Activated naive CD4-positive, alpha-beta T cell (primary cell): ENCODE measurements at places on chromosomes 7 and 10.
A peak's percentile ranks its signal among the peaks of the same experiment; 100 is the strongest.

DNA sequence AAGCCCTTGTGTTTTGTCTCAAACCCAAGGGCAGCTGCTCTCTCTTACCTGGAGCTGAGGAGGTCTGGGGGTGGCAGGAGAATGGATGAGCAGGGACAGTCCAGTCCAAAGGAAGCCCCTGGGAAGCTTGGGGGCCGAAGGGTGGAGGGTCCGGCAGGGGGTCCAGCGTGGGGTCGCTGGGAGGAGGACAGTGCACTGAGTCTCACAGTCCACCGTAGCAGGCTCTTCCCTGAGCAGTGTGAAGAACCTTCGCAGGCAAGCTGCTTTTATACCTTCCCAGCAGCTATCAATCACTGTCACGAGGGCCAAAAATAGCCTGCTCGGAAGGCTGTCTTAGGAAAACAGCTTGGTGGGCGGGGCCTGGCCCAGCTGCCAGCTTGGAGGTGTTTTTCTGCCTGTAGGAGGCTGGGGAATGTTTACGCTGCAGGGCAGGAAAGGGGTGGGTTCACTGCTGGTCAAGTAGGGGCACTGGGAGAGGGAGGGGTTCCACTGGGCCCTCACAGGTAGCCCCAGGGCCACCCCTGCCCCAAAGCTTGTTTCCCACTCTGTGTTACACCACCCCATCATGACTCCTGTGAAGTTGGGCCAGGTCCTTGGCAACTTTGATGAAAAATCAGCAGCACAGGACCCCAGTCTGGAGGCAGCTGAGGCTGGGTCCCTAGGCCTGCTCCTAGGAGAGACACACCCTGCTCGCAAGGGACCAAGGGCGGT lies at the start of gene DEPP1:
DEPP1 (minus strand) TSS at position 240 of the 711 bp plus-strand sequence. CDS start 779 bp downstream, outside the sequence.
- DNase-seq, result no peak

GRCh38 chr10:129901389-129902006 lies 62.6 kb downstream of the EBF3 start:
- DNase-seq, result no peak

GRCh38 chr7:149624006-149624405 lies 126.4 kb upstream of the ZNF746 start:
- DNase-seq, result peak; percentile 29

GRCh38 chr10:65838811-65839210 lies 1087.0 kb upstream of the LRRTM3 start:
- no peak for DNase-seq

DNA sequence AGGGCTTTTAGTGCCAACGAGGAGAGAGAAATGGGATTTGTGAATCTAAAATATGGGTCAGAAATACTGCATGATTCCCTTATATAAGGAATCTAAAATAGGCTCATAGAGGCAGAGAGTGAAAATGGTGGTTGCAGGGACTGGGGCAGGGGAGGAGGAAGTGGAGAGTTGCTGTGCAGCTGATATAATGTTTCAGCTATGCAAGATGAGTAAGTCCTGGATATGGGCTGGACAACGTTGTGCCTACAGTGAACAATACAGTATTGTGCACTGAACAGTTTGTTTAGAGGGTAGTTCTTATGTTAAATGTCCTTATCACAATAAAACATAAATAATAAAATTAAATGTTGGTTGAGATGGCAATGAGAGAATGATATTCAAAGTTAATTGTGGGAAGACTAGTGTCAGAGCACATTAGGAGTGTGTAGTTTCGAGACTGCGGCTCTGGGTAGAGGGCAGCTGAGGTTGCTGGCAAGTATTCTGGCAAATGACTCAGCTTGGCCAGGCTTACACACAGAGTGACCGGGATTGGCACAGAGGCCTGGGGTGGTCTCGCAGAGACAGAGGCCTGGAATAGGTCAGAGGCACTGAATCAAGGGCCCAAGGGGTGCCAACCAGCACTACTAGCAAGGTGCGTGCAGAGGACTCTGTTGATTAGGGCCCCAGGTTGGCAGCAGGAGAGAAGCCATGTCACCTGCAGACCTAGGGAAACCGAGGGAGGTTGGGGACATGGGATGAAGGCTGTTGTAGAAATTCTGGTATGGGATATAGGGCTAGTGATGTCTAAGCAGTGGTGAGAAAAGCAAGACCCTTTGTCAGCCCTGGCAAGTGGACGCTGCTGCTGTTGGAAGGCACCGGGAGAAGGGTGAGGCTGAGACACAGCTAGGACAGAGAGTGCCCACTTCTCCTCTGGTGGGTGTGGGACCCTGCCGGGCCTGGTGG lies 2.8 kb upstream of the DEPP1 start:
- DNase-seq, result no peak

GRCh38 chr7:96157856-96158255 lies 164.0 kb downstream of the SLC25A13 start:
- no peak for DNase-seq

DNA sequence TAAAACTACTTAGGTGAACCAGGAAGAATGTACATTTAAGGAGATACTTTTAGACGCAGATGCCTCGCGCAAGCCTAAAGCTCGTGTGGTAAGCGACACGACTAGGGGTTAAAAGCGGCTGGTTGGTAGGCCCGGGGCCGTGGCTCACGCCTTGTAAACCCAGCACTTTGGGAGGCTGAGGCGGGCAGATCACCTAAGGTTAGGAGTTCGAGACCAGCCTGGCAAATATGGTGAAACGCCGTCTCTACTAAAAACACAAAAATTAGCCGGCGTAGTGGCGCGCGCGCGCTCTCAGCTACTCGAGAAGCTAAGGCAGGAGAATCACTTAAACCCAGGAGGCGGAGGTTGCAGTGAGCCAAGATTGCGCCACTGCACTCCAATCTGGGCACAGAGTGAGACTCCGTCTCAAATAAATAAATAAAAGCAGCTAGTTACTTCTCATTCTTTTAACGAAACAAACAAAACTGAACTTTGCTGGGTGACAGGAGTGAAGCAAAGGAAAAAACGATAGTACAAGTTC lies 879 bp downstream of the NUDT5 start:
- no peak for DNase-seq

GRCh38 chr10:120949609-120950031 lies 98.5 kb downstream of the WDR11 start:
- DNase-seq, result no peak

- DNase-seq, result no peak
Observed at GRCh38 chr7:43302773-43303460, 190.5 kb downstream of the HECW1 start.

DNA sequence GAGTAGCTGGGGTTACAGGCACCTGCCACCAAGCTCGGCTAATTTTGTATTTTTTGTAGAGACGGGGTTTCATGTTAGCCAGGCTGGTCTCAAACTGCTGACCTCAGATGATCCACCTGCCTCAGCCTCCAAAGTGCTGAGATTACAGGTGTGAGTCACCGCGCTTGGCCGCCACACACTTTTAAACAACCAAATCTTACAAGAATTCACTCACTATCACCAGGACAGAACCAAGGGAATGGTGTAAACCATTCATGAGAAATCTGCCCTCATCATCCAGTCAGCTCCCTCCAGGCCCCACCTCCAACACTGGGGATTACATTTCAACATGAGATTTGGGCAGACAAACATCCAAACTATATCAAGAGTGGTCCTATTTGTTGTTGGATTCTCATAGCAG lies 43.6 kb downstream of the MGAM start:
- DNase-seq, result no peak

GRCh38 chr10:123778719-123779517 lies 112.7 kb downstream of the CPXM2 start:
- no peak for DNase-seq

DNA sequence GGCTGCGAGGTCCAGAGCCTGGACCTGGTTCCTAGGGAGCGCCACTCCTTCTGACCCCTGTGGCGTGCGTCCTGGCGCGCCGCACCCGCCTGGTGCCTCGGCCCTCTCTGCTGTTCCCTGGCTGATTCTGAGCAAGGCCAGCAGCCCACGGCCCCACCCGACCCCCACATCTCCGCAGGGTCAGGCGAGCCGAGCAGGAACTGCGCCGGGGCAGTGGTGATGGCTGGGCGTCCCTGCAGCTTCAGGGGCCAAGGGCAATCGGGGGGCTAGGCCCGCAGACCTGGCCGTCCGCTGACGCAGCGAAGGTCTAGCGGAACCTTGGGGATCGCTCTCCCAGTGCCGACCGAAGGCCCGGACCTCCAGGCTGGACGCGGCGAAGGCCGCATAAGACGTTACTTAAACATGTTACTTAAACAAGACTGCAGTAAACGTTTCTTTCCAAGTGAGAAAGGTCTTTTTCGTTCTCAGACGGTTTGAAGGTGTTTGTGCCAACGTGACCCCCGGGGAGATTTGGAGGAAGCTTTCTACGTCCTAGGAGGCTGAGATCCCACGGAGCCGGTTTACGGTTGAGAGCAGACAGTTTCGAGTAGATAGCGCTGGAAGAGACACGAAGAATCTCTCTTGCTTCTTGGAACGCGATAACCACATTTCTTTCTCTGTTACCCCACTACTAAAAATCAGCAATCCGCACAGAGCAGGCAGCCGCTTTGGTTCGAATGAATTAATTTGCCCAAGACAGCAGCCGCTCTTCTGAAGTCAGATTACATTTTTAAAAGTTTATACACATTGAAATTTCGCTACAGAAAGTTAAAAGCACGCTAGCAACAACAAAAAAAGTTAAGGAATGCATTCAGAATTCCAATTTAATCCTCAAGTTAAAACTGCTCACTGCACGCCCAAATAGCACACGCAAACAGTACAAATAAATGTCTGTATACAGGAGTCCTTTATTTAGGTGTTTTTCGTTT lies 4.9 kb upstream of the NKX2-3 start:
- no peak for DNase-seq

DNA sequence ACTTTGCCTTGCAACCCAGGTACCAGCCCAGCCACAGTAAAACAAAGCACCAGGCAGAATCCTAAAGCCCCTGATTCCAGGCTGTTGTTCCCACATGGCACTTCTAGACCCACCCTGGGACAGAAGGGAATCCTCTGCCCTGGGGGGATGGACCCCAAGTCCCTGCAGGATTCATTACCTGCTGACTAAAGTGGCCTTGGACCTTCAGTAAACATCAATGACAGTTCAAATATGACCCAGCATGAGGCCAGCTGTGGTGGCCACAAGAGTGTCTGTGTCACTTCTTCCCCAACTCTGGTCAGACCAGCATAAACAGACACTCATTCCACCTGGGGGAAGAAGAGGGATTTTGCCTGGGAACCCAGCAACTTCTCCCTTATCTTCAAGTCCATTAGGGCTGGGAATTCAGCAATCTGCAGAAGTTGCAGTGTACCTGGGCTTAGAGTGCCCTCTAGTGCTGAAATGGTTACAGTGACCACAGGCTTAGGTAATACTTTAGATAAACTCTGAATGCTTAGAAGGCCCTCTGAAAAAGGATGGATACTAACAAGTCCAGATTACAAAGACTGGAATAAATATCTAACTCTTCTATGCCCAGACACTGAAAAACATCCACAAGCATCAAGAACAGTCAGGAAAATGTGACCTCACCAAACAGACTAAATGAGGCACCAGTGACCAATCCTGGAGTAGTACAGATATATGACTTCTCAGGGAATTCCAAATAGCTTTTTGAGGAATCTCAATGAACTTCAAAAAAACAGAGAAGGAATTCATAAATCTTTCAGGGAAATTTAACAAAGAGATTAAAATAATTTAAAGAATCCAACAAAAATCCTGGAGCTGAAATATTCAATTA lies 108.5 kb upstream of the TMEM168 start:
- no peak for DNase-seq

DNA sequence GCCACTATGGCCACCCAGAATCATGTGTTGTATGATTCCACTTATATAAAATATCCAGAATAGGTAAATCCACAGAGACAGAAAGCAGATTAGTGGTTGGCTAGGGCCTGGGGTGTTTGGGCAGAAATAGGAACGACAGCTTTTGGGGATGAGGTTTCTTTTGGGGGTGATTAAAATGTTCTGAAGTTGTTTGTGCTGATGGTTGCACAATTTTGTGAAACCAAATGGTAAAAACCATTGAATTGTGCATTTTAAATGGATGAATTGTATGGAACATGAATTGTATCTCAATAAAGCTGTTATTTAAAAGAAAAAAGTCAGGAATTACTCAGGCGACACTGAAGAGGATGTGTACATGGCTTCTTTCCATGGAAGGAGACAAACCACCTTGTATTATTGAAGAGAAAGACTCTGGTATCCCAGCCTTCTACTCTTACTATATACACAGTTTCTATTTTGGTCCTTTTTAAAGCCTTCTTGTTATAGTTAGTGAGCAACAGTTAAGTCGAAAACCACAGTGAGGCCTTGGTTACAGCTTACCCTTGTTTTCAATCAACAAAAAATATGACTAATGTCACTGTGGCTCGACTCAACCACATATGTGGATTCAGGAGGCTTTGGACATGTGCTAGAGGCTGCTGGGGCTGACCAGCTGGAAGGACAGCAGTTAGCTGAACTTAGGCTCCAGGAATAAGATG lies 57.1 kb upstream of the KMT2E start:
- no peak for DNase-seq

DNA sequence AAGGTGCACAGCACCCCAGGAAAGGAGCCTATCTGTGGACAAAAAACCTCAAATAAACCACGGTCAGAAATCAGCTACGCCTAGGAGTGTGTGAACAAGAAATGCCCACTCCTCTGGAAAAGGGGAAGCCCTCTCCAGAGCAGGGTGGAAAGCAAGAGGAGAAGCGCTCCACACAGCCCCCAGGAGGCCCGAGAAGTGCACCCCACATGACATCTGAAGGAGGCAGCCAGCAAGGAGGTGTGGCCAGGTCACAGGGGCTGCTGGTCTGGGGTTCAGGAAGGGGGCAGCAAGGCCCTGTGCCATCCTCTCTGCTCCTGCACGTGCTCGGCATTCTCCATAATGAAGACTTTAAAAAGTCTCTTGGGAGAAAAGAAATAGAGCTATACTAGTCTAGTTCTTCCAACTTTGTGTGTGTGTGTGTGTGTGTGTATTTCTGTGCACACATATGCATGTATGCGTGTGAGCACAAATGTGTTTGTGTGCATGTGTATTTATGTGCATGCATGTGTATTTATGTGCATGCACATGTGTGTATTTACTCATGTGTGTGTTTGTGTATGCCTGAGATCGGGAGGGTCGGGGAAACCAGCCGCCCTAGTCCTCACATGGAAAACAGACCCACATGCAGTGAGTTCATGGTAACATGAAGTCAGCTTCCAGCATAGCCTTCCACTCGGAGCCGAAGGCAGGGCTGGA lies 76.5 kb downstream of the TNS3 start:
- no peak for DNase-seq

DNA sequence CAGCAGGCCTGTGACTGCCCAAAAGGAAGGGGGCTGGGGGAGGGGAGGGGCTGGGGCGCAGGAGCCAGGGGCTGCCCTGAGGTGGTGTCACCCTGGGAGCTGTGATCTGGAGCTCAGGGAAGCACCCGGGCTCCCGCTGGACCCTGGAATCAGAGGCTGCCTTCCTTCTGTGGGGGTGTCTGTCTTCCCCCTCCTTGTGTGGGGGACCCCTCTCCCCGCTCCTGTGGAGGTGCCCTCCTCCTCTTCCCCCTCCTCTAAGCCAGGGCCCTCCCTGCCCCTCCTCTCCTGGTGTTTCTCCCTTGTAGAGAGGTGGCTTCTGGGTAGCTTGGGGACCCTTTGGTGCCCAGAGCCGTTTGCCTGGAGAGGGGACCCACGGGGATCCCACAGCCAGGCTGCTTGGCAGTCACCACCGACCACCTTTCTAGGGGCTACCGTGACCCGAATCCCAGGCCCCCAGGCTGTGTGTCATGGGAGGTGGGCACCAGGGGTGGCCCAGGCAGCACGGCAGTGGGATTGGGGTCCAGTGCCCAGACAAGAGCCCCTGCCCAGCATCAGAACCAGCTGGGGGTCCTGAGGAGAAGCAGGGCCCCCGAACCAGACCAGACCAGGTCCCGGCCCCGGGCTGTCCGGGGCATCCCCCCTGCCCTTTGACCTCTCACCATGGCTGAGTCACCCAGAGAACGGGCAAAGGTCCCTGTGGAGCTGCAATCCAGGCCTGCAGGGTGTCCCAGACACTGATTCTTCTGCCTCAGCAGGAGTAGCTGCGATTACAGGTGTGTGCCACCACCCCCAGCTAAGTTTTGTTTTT lies 741 bp downstream of the PRAP1 start:
- no peak for DNase-seq
